ENCODE measurements at places on chromosomes 13 and 19. TPM values are rescaled to one million over a fixed set of nuclear protein-coding genes. Genes with fewer than 3 reads are reported as not detected.

The ZMYM5 gene
- total RNA-seq = 33.8 TPM

The TEAD2 gene
- 10.0 TPM for total RNA-seq

The EFNA2 gene
- 8.1 TPM for total RNA-seq

The BEST2 gene
- 0.16 TPM for total RNA-seq

The PSG1 gene
- total RNA-seq = not detected

The DMRTC2 gene
- not detected for total RNA-seq

The LYPD5 gene
- 1.6 TPM for total RNA-seq

The EDNRB gene
- total RNA-seq = 24.6 TPM

The CD22 gene
- total RNA-seq = not detected

The ADAMTS10 gene
- 46.0 TPM for total RNA-seq

The CAPN12 gene
- not detected for total RNA-seq

The GPC6 gene
- total RNA-seq = 9.8 TPM

The CEACAM7 gene
- not detected for total RNA-seq

The SHISA7 gene
- 4.2 TPM for total RNA-seq

The PDX1 gene
- total RNA-seq = not detected

The UBE2L5 gene
- total RNA-seq = not detected

The ACP7 gene
- not detected for total RNA-seq
